Panc1 (cell line): ENCODE measurements at places on chromosomes 1 and 21. TPM values are rescaled to one million over a fixed set of nuclear protein-coding genes. Genes with fewer than 3 reads are reported as not detected.

The TFF2 gene
- 1.1 TPM for total RNA-seq

DNA sequence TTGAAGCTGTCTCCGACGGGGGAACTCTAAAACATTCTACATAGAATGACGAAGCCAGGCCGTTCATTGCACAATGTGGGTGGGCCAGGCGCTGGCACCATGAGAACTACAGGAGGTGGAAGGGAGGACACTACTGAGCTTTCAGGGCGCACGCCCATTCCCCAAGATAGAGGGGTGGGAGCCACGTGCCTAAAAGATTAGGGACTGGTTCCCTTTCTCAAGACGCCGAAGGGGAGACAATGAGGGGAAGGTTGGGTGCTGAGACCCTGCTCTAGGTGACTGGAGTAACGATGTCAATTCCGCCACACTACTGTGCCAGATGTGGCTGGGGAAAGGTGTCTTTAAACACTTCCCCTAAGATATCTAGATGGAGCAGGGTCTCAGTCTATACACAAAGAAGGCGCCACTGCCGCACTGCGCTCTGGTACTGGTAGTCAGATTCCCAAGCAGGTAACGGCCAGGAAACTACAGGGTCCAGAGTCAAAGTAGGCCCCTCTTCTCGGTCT is 782 bp downstream of the CSDE1 start:
- H3K27ac ChIP-seq: peak overlapping the region; percentile 99
- peak overlapping the region; percentile 98 for H3K4me3 ChIP-seq
- H3K27me3 ChIP-seq: no peaks in the 10 kb centered on the region
- H3K36me3 ChIP-seq: peaks cover 9% of the 10 kb centered on the region

The VWA5B1 gene
- not detected for total RNA-seq

The S100A12 gene
- not detected for total RNA-seq

DNA sequence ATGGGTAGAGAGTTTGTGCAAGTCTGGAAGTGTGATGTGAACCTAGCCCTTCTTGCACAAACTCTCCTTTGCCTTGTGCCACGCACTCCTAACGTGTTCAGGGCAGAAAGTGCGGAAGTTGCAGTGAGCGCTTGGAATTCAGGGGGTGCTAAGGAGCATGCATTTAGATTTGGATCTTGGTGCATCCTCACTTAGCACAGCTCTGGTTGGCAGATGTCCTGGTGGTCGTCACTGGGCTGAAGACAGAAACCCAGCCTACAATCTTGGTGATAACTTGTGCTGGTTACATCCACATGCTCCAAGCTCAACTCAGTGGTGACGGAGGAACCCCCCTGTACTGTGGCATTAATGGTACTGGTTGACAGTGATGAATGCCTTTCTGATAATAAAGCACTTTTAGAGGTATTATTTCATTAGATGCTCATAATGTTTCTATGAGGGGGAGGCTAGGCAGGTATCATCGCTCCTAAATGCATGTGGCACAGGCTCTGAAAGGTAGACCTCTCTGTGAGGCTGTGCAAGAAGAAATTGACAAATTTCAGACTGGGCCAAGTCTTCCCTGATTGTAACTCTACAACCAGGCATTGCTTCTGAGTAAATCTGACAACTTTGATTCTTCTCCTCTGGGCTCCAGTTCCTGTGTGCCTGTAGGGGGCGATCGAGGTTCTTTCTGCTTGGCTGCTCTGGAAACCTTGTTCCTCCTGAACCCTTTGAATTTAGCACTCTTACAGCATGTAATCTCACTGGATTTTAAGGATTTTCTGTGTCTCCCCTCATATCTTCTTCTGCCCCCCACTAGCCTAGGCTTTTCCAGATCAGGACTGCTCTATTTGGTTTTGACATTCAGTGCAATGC is 40.6 kb downstream of the MAPKAPK2 start:
- H3K36me3 ChIP-seq: no peaks in the 10 kb centered on the region; the same call in 1 of the 2 replicates
- H3K4me1 ChIP-seq: no peaks in the 10 kb centered on the region
- no peak overlapping the region for H3K27ac ChIP-seq
- no peaks in the 10 kb centered on the region for H3K27me3 ChIP-seq
- no peak for DNase-seq

The LCA5L gene
- 0.87 TPM for total RNA-seq
